MCF 10A (cell line): ENCODE measurements at places on chromosomes 13 and 19. TPM values are rescaled to one million over a fixed set of nuclear protein-coding genes. Genes with fewer than 3 reads are reported as not detected.

Gene FCER2
- not detected in 2 replicates for total RNA-seq

Gene LGALS4
- 0.61 TPM in 1 of 2 replicates, not detected in the other for total RNA-seq

Gene SPRED3
- 5.6 and 9.0 TPM in 2 replicates for total RNA-seq

Gene F2RL3
- not detected in 2 replicates for total RNA-seq

Gene ZNF610
- total RNA-seq = not detected in 2 replicates

DNA sequence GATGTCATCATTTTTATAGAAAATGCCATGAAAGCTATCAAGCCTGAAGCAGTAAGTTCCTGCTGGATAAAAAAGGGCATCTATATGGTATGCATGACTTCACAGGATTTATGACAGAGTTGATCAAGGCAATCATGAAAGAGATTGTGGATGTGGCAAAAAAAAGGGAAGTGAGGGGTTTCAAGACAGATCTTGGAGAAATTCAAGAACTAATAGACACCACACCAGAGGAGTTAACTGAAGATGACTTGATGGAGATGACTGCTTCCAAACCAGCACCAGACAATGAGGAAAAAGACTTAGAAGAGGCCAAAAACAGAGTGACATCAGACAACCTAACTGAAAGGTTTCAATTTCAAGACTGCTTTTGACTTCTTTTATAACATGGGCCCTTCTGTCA is 691.1 kb upstream of the SLC10A2 start:
- no peak for DNase-seq

DNA sequence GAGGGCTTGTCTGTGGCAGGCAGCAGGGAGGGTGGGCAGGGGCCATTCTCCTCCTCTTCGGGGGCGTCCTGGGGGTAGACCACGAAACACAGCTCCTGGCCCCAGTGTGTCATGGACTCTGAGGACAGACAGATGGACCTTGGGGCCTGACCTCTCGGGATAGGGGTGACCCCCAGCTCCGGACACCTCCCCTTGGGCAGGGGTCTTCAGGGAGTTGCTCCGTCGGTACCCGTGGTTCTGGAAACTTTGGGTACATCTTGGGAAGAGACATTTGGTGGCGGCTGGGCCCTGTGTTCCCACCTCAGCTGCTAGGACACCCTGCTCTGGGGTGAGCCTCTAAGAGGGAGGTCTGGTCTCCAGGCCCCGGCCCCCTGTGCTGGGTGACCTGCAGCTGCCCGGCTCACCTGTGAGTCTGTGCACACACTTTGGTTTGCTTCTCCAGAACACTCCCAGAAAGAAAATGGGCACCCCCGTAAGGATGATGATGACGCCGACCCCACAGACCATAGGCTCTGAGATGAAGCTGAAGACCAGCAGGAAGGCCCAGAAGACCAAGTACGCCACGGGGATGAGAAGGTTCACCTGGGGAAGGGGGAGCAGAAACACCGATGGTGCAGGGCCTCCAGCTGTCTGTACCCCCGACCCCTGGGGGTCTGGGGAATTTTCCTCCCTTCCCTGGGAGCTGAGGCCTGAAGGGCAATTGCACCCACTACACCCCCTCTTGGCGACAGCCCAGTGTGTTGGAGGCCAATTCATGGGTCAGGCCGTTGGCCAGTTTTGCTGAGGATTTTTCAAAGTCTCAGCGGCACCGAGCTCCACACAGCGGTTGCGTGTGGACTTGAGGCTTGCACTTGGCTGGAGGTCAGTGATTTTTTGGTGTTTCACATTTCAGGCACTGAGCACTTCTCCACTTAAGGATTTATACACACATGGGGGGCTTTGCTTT is 15.0 kb downstream of the LRP3 start:
- no peak for DNase-seq

DNA sequence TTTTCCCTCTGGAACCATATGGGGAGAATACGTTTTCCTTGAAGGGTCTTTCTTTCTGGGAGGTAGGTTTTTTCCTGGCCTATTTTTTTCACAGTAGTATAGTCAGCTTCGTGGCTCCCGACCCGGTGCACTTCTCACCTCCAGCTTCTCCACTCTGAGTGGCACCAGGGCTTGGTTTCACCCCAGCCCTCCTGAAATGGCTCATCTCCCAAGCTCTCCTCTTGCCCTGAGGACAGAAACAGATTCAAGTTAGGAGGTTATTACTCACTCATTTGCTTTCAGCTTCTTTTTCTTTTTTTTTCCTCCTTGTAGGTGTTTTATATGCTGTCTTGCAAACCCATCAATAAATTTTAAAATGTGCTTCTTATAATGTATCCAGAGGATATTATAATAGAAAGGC is 199.3 kb downstream of the RFC3 start:
- DNase-seq = peak; percentile 39

DNA sequence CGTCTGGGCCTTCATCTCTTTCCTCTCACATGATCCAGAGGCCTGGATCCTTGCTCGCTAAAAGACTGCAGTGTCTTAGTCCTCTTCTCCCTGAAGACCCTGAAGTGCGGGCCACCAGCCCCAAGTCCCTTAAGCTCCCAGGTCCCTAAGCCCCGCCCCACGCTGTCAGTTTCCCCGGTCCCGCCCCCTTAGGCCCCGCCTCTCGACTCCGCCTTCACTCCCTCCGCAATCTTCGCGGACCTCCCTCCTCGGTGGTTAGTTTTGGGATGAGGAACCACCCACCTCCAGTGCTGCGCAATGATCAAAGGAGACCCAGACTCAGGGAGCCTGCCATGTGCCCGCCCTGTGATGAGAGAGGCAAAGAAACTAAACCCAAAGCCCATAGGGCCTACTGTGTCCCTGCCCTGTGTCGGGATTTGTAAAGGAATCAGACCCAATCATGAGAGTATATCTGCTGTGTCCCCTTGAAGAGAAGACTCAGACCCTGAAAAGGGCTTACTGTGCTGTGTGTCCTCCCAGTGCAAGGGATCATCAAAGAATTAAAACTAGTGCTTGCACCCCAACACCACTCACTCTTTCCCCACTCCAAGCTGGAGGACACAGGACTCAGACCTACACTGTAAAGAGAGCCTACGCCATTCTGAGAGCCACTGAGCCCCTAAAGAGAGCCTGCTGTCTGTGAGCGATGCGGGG is 3.0 kb upstream of the COX6B1 start:
- DNase-seq = peak; percentile 72

GRCh38 chr19:11324079-11324661 is 15.3 kb downstream of the RAB3D start:
- DNase-seq = peak; percentile 99

- no peak for DNase-seq
Measured at GRCh38 chr13:60411983-60412382, 15.0 kb downstream of the TDRD3 start.

DNA sequence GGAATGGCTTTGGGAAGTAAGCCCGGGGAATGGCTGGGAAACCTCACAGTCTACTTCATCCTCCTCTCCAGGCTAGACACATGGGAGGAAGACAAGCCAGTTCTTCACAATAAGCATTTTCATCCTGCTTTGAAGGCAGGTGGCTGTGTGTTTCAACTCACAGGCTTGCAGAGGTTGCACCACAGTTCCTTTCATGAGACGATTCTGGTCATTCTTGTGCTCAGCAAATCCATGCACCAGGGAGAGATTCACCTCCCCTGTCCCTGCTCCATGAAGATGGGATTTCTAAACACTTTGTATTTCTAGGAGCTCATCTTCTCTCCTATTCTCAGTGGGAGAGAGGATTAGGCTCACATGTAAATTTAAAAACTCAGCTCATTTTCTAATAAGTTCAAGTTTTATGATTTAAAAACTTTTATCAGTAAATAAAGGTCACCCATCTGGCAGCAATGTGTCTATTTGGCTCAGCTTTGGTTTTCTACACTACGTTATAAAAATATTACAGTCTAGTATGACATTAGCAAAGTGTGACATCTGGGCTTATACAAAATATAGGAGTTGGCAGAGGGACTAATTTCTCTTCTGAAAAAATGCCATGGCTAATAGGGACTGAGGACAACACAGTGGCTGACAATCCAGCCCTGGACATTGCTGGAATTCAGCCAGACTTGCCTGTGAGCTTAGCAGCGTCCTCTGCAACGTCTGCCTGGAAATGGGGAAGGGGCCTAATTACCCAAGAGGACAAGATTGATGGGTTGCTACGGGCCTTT is 283.2 kb upstream of the SLC10A2 start:
- no peak for DNase-seq

DNA sequence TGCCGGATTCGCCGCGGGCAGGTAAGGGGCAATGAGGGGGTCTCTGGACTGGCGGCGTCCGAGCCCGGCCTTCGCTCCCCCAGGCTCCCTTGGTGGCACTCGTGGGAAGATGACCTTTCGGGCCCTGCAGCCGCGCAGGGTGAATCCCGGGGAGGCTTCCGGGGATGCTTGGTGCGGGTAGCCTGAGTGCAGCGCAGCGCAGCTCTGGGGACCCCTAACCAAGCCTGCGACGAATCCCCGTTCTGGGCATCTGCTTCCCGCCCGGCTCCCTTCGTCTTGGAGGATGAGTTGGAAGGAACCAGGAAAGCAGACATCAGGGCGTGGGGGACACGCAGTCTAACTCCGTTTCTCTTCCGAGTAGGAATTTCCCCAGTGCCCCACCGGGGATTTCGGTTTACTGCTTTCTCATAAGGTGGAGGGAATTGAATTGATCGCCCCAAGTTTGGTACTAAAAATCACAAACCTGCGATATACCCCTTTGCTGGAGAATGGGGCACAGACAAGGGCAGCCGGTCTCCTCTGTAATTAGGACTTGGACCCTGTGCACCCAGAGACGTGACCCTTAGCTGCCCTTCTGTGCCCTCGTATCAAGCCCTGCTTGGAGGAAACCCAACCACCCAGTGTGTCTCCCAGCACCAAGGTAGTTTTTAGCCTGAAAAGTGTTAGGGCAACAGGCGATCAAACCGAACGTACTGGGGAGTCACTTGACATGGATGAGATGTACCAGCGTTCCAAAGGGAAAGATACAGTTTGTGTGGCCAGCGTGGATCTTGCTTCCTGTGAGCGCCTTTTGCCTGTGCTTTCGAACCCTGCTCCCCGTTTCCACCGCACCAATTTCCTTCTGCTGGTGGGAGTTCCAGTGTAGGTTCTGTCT is 1.0 kb downstream of the GPC5 start:
- DNase-seq = no peak

- no peak for DNase-seq
Measured at GRCh38 chr19:12379732-12380443, 14.4 kb upstream of the ZNF442 start.

- DNase-seq = no peak
Measured at GRCh38 chr19:8212212-8212611, 3.0 kb downstream of the CERS4 start.

GRCh38 chr13:94858856-94859255 is 146.5 kb upstream of the SOX21 start:
- no peak for DNase-seq

GRCh38 chr13:75197803-75198202 is 284.2 kb downstream of the TBC1D4 start:
- DNase-seq = no peak

- DNase-seq = no peak
Measured at GRCh38 chr13:108146642-108147041, 68.7 kb downstream of the LIG4 start.
